ENCODE measurements at places on chromosomes 6 and 20.

DNA sequence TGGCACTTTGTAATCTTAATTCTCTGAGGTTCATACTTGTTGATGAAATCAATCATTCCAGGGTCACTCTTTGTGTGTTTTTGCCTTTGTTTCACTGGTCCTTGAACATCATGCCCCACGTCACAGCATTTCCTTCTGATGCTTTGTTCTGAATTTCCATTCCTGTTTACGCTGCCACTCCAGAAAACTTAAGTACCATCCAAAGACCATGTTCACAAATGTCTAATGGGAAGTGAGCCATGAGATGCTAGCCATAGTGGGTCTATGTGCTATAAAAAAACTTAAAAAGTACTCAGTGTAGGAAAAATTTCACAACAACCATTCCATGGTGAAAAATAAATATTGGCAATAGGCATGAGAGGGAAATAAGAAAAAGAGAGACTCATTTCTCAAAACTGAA lies 232.0 kb downstream of the IBTK start:
- DNase-seq, result no peak

GRCh38 chr6:116266803-116267202 lies 12.9 kb downstream of the TSPYL1 start:
- no peak for DNase-seq

GRCh38 chr6:147903931-147904330 lies 395.4 kb downstream of the SAMD5 start:
- DNase-seq, result no peak

DNA sequence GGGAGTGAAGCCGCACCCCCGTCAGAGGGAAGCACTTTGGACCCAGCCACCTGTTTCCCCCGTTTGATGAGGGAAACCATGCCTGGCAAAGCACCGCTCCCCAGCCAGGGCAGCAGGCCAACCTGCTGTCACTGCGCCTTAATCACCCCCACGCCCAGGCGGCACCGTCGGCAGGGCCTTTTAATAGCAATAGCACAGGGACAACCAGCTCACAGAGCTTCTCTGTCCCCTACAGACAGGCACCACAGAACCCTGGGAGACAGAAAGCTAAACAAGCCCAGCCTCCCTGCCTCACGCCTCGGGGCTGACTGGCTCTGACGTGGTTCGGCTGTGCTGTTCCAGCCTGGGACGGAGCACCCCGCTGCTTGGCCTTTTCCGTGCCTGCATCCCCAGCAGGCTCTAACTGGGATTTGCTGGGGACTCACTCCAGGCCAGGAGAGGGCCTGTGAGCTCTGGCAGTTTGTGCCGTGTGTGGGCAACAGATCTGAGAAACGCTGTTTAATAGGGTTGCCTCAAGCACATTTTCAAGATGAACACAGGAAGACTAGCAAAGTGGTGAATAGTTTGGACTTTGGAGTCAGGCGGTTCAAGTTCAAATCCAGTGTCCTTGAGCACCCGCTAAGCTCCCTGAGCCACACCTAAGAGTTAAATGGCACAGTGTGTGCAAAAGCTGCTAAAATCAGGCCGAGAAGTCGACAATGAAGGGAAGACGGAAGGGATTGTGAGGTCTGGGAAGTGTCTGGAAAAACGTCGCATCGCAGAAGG lies 223.8 kb downstream of the NRN1 start:
- DNase-seq, result no peak

GRCh38 chr6:34462551-34462971 lies 3.3 kb upstream of the PACSIN1 start:
- DNase-seq, result no peak

- no peak for DNase-seq
Observed at GRCh38 chr6:54262499-54262898, 45.7 kb upstream of the TINAG start.

DNA sequence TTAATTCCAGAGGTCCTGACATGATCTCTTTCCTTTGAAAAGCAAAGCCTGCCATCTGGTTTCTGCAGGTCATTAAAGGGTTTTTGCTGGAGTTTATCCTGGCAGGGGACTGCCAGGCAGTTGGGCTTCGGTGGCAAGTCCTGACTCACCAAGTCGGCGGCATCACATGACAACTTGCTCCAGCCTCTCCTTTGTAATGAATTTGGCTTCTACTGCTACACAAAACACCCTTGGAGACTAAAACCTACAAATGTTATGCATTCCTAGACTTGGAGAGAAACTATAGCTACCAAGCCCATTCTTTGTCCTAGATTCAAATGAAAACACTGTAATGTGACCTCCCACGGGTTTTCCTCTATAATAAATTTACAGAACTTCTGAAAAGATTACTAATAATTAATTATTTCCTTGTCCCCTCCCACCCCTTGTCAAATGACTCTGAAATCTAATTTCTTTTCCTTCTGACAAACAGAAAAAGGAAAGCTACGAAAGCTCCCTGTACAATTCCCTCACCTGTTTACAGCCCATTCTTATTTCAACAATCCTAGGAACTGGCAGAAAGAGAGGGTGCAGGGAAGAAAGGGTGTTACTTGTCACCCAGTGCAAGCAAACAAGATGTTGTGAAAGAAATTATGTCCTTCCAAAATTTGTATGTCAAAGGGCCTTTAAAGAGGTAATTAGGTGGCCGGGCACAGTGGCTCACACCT lies 62.9 kb downstream of the QRSL1 start:
- DNase-seq, result no peak

- no peak for DNase-seq
Observed at GRCh38 chr6:141598487-141598886, 534.2 kb upstream of the GJE1 start.

- no peak for DNase-seq
Observed at GRCh38 chr20:36008461-36009035, 40.2 kb downstream of the CNBD2 start.

DNA sequence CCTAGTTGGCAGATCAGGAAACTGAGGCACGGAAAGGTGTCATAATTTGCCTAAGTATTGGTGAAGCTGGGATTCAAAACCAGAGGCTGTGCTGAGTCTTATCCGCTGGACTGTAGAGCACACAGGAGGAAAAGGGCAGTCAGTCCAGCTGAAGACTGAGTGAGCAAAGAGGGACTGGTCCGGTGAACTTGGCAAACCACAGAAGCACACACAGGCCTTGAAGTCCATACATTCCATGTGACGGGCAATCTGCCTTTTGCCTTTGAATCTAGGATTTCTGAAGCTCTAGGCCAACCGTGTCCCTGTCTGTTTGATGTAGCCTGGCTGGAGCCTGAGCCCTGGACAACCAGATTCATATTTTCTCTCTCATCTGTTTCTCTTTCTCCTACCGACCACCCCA lies 34.3 kb upstream of the EPB41L1 start:
- no peak for DNase-seq

DNA sequence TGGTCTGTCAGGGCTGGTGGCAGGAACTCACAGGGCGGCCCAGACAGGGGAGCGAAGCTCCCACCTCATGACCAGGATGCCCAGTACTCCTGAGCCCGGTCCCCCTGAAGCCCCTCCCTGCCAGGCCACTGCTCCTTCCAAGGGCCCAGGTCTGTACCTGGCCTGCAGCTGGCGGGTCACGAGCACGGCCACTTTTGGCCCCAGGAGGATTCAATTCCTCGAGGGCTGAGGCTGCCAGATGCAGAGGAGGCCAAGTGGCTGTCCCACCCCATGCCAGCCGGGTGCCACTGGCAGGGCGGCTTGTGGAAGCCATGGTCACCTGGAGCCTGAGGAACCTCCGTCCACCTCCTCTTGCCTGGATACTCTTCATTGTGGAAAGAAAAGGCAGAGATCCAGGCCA lies 17.4 kb downstream of the PMEPA1 start:
- no peak for DNase-seq

- no peak for DNase-seq
Observed at GRCh38 chr6:13063300-13063918, 264.9 kb downstream of the TBC1D7 start.

DNA sequence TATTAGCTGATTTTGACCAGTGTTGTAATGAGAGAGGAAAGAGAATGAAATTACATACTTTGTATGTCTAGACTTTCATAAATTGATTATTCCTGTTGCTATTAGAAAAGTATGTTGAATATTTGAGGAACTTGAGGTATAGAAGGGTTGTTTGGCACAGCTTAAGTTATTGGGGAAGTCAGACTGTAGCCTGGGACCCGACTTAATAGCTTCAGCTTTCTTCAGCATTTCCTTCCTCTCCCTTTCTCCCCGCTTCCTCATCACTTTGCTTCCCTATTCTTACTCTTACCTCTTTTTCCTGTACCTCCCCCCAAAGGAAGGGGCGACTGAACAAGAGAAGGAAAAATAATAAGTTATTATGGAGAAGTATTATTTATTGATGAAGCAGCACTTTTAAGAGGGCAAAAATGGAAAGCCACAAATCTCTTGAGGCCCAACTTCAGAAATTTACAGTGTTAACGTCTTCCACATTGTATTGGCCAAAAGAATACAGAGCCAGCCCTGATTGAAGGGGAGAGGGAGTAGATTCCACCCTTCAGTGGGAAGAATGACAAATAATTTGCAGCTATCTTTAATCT lies 7.4 kb downstream of the SENP6 start:
- DNase-seq, result no peak

DNA sequence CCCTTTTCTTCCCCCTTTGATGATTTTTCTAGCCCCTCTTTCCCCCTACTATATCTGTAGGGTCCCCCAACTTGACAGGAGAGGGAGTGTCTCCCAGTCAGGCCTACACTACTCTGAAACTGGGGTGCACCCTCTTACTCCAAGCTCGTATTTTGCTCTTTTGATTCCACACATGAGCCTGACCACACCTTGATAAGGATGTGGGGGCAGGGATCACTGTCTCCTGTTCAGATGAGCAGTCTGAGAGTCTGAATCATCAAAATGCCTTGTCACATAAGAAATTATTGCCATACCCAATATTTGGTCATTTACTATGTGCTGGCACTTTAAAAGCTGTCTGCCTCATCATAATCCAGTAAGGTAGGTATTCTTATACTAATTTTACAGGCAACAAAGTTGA lies 15.9 kb downstream of the PNPLA1 start:
- DNase-seq, result no peak

- no peak for DNase-seq
Observed at GRCh38 chr20:2140561-2140960, 38.9 kb downstream of the STK35 start.

GRCh38 chr6:6806844-6807518 lies 218.5 kb downstream of the LY86 start:
- no peak for DNase-seq

- DNase-seq, result no peak
Observed at GRCh38 chr6:37056439-37057127, 51.1 kb downstream of the FGD2 start.

- DNase-seq, result no peak
Observed at GRCh38 chr20:16317445-16318362, 255.5 kb downstream of the KIF16B start.

- DNase-seq, result no peak
Observed at GRCh38 chr6:137269347-137269746, 50.2 kb upstream of the IFNGR1 start.

DNA sequence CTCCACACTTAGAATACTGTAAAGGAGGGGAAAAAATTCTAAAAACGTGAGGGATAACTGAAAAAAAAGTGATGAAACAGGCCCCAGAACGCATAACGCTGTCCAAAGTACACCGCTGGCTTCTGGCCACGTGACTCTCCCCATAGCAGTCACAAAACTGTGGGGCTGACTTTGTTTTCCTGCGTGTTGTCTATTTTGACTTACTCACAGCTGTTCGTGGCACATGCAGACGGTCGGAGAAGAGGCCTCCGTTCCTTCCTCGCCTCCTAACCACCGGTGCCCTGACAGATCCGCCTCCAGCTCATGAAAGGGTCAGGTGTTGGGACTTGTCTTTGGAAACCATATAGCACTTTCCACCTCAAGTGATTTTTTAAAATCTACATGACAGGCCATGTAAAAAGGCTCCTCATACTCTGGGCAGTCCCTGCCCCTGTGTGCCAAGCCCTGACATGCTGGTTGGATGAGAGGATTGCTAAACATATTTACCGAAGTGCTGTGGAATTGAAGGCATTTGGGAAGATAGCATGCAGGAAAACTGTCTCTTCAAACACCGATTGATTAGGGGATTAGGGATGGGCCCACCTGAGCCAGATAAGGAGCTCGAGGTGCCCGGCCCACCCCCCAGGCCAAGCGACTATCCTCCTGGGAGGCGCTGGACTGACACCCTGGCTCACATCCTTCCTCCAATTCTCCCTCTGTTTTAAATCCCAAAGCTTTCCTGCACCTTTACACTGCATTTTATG lies 54.8 kb downstream of the DACT2 start:
- DNase-seq, result no peak

DNA sequence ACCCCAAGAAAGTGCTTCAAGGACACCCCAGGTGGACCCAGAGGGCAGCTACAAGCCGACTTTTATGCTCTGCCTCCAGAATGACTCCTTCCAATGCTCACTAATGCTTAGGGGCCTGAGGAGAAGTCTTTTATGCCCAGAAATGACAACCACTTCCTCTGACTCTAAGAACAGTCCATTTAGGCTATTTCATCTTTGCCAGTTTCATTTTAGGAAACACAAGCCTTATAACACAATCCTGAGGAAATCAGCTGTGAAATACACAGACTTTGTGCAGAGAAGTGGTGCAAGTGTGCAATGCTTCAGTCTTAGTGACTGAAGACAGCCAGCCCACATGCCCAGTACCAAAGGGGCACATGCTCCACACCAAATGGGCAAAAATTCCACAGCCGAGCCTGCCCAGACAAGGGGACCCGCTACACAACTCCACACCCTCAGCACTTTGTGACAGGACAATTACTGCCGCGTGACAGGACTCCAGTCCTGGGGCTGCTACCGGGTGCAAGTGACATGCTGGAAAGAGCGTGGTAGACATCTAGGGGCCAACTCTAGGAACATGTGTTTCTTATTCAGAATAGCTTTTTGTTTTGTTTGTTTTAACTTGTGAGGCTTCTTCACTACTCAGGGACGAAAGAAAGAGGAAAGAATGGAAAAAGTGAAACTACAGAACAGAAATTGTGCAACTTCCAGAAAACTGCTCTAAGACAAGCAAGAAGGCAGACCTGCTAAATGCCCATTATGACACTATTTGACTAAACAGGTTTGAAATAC lies 28.2 kb upstream of the PLAGL1 start:
- no peak for DNase-seq

DNA sequence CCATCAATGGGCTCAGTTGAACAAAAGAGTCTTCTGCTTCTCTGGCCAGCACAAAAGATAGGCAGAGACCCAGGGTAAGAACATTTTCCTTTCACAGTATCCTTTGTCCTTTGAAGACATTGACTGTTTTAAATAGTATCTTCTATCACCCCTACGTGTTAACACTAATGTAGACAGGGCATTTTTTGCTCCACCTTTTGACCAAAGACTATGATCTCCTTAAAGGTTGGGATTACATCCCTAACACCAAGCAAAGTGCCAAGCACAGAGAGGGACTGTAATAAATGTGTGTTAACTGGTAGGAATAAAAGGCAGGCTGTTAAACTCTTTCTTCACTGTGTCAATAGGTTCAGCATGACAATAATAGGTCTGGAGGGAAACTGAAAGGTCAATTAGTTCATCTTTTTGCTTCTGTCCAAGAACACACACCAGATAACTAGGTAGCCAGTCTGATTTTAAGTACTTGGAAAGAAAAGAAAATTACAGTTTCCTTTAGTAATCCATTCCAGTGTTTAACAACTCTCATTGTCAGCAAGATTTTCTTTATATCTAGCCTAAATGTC lies 63.6 kb upstream of the NOX3 start:
- no peak for DNase-seq

- DNase-seq, result no peak
Observed at GRCh38 chr6:149990212-149990660, 26.5 kb downstream of the ULBP1 start.

DNA sequence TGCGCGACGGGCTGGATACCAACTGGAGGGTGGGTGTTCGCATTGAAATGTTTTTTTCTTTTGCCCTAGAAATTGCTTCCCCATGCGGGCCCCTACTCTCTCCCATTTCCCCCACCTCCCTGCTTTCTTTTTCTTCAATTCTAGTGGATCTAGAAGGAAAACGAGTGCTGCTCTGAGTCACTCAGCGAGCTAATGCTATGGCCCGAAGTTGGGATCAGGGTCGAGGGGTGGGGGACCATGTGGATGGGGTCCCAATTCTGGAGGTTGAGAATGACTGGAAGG lies 71.5 kb downstream of the SOX4 start:
- DNase-seq, result no peak

Measured in activated T-helper 1 cell treated with Interleukin-2 at 50 U/mL for 16 hours (primary cell).